Activated naive CD8-positive, alpha-beta T cell treated with anti-CD3 and anti-CD28 coated beads, Interleukin-2, amount 10 ng/mL, durations not matched to agents 7 days and 5 days (primary cell): ENCODE measurements at places on chromosomes 11 and 22. TPM values are rescaled to one million over a fixed set of nuclear protein-coding genes. Genes with fewer than 3 reads are reported as not detected.

DNA sequence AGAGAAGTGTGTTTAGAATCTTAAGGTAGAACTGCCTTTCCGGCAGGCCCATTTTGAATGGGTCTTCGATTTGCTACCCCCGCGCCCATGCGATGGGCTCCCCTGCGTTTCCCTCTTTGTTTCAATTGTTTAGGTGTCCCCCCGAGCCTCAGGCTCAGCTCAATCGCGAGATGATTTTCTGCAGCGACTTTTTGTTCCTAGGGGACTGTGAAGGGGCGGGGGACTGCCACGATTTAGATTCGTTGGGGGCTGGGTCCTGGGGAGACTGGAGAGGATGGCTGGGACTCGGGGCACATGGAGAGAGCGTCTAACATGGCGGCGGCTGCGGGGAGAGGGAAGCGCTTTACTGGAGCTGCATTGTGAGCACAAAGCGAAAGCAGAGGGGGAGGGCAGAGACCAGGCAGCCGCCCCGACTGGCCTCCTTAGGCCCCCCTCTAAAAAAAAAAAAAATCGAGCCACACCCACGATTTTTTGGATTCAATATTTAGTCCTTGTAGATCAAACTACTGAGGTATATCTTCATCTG, 1.7 kb downstream of the CAPRIN1 start:
- peak; percentile 76 for DNase-seq

- no peak for DNase-seq
These were observed 41.7 kb downstream of the RIBC2 start for GRCh38 chr22:45455212-45455611.

DNA sequence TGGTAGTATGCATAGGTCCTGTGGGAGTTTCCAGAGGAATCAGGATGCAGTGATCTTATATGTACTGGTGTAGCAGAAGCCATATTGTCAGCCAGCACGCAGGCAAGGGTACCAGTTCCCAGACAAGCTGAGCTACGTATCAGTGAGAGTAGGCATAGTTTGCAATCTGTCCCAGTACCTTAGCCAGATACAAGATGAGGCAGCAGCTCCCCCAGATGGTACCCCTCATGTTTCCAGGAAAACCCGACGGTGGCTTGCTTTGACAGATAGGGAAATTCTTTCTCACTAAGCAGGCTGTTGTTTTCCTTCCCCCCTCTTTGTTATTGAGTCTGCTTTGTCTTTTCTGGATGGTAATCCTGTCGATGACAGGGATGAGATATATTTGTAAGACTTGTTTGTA, 109.7 kb upstream of the RRM1 start:
- peak; percentile 42 for DNase-seq

DNA sequence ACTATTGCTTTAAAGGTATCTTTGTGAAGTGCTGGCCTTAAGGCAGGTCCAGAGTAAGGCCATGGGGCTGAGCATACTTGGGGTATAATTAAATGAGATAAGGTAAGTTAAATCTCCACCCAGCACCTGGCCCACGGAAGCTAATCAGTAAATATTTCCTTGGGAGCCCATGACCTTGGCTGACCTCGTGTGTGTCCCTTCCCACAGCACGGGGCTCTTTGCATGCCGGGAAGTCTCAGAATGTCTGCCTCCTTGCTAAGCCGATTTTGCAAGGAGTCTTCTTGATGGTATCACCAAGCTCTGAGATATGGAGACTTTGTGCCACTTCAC, 46.5 kb downstream of the ADM start:
- no peak for DNase-seq

DNA sequence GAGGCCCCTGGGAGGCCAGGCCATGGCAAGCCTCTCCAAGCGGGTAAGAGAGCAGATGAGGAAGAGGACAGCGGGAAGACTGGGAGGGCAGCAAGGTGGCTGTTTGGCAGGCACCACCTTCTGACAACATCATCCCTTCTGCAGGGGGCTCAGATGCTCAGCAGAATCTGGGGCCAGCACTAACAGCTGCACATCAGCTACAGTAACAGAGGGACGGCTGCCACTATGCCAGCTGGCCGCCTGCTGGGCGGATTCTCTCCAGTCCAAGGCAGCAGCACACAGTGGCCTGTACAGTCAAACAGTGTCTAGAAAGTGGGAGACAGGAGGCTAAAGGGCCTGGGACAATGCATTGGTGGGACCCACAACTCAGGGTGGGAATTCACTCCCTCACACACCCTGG, 10.7 kb upstream of the TXN2 start:
- DNase-seq, result no peak

DNA sequence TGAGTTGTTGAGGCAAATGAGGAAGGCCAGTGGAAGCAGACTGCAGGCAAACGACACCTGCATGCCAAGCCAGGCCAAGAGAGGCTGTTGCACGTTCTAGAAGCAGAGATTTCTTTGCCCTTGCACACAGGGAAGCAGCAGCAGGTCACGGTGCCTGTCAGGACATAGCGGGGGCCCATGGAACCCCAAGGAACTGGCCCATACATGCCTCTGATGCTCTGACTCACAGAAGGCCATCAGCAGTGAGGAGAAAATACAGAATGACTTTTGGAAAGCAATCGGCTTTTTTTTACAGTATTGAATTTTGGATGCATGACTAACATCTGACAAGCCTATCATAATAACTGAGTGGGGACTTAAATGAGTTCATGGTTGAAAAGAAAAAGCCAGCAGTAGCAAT, 123.9 kb downstream of the MPPED1 start:
- DNase-seq, result no peak

GRCh38 chr11:597166-597725, 18.5 kb downstream of the IRF7 start:
- no peak for DNase-seq

GRCh38 chr11:129992161-129992944, 10.3 kb downstream of the PRDM10 start:
- DNase-seq, result no peak

DNA sequence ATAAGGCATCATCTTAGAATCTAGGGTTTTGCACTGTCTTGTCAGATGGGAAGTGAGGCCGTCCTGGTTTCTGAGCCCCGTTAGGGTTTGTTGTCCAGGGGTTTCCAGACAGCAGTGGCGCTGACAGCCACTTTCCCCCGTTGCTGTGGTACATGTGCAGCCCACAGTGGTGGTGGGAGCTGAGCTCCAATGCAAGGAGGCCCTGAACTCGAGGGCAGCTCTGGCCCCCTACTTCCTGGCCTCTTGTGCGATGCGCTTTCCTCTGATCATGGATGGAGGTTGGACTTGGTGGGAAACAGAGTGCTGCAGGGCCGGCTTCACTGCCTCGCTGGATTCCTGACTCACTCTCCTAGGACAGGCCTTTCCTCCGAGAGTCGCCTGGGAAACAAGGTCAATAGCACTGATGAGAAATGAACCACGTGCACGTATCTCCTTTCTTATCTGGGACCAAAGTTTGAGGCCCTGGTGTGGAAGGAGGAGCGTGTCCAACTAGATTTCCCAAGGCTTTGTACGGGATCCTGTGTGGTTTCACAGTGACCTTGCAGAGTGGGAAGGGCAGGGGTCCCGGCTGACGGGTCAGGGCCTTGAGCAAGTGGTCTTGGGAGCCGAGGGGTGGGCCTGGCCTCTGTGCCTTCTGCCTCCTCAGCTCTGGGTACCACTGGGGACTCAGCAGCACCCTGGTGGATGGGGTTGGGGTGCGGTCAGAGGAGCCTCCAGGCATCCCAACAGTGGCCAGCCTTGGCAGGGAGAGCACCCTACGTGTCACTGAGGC, 3.7 kb downstream of the PHRF1 start:
- no peak for DNase-seq

GRCh38 chr11:15884777-15885540, 471.4 kb downstream of the SOX6 start:
- no peak for DNase-seq

GRCh38 chr11:889257-889656, 21.4 kb downstream of the CHID1 start:
- DNase-seq, result no peak

GRCh38 chr11:118142809-118143208, 9.8 kb downstream of the SCN4B start:
- DNase-seq, result no peak

DNA sequence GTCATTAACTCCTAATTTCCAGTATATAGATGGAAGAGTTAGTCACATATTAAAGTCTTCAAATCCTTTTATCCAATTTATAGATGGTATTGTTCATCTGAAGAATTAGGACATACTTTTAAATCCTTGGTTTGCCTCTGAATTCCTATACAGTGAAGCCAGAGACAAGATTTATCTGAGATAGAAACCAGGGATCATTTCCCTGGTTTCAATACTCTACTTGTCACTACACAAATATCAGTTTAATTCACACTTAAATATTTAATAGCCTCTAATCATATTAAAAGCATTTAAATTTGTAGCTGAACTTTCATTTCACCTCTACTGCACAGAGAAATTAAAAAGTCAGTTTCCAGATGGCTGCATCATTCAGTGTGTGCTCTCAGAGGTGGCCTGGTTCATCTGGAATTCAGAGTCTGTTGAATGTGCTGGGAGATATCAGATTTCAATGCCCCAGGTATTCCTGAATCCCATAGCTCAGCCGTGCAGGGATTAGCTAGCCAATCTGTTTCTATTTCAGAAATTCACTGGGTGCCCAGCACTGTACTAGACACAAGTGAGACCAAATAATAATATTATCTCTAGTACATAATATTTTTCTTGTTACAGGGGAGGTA, 344.3 kb downstream of the AASDHPPT start:
- no peak for DNase-seq

- DNase-seq, result no peak
These were observed 139.9 kb downstream of the CSNK2A3 start for GRCh38 chr11:11213117-11213516.

- DNase-seq, result no peak
These were observed 117.8 kb downstream of the FAM76B start for GRCh38 chr11:95671768-95672167.

DNA sequence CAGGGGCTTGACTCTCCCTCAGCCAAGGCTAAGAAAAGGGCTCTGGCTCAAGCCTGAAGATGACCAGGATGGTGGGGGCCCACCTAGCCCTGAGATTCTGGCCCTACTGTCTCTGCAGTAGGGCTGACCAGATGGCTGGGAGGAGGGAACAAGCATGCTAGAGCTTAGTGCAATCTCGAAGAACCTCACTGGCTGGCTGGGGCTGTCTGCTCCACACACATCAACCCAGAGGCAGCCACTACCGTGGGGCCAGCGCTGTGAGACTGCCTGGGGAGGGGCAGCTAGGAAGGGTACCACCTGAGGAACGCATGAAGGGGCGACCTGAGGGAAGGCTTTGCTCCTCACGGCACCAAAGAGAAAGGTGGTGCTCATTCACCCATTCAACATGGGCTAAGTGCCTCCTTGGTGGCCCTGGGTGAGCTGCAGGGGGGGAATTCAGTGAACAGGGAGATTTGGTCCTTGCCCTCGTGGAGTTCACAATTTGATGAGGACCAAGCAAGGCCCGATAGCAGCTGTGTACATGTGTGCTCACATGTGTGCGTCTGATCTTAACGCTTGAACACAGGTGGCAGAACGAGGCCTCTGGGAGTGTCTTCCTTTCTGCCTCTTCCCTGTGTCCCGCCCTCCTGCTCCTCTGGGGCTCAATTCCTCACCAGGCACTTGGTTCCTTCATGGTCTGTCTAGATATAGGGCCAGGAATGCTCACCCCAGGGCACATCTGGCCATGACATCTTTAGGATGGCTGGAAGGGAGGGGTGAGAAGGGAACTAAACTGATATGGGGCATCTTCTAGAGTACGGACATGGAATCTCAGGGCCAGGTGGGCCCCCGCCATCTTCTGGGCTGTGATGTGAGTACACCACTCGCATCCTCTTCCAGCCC, 102.3 kb upstream of the PITPNB start:
- DNase-seq, result peak; percentile 23

- no peak for DNase-seq
These were observed 944.6 kb downstream of the OPCML start for GRCh38 chr11:132587716-132588115.

DNA sequence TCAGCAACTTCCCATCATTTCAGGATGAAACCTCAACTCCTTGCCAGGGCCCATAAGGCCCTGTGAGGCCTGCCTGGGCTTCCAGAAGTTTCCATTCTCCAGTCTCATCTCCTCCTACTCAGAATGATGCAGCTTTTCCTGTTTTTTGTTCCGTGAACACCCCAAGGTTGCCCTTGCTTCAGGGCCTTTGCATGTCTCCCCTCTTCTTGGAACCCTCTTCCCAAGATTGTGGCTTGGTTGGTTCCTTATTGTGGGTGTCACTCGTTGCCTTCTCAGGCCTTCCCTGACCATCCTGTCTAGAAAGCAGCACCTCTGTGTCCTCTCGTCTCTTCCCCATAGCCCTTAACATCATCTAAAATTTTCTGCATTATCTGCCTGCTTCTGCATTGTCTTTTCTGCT, 23.2 kb upstream of the YWHAH start:
- DNase-seq, result no peak

GRCh38 chr11:14969901-14970323, 2.2 kb downstream of the CALCA start:
- peak; percentile 75 for DNase-seq

- DNase-seq, result no peak
These were observed 189.6 kb upstream of the SYN3 start for GRCh38 chr22:33247758-33248157.

GRCh38 chr11:19595840-19596751, 116.5 kb upstream of the NAV2 start:
- no peak for DNase-seq

DNA sequence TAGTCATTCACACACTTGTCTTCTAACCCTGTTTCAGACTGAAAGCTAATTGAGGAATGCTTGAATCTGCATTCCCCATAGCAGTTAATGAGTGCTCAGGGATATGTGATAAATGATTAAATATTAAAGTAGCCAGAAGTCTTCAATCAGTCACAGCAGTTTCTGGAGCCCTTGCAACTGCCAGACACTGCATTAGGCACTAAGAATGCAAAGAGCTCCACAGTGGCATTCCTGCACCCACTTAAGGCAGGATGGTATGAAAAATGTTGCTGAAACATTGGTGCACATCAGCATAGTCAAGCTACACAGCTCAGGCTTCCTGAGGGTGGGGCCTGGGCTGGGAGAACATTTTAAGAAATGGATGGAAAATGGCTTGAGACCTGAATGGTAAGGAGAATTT, 6.5 kb downstream of the DTX4 start:
- DNase-seq, result no peak

- no peak for DNase-seq
These were observed 8.1 kb downstream of the RCOR2 start for GRCh38 chr11:63908631-63909401.

GRCh38 chr11:110367571-110367970, 62.2 kb upstream of the FDX1 start:
- no peak for DNase-seq

DNA sequence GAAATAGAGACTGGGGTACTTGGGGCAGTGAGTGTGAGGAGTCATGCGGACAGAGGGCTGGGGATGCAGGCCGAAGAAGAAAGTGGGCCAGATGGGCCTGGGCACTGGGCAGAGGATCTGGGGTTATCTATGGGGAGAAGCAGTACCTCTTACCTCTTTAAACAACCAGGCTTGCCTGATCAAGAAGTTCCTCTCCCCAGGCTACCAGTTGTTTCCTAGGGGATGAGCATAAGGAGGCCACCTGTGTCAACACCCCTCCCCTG, 98.4 kb upstream of the PITPNB start:
- peak; percentile 5 for DNase-seq

COMT gene
- 68.6 TPM for total RNA-seq

IGF2 gene
- not detected for total RNA-seq

FGF19 gene
- total RNA-seq, result not detected

C11orf16 gene
- not detected for total RNA-seq

SCGB1A1 gene
- not detected for total RNA-seq

CD248 gene
- 80.3 TPM for total RNA-seq

ELMOD1 gene
- total RNA-seq, result not detected

ANO9 gene
- total RNA-seq, result 115 TPM

SYCE3 gene
- 1.1 TPM for total RNA-seq

MAP4K2 gene
- total RNA-seq, result 92.0 TPM

BIK gene
- total RNA-seq, result 0.64 TPM

OR51E2 gene
- total RNA-seq, result not detected

HBE1 gene
- total RNA-seq, result not detected

KCNC1 gene
- not detected for total RNA-seq

SEPTIN3 gene
- total RNA-seq, result 0.31 TPM

PIK3IP1 gene
- 125 TPM for total RNA-seq
